AG08395 (cell line): ENCODE measurements at places on chromosomes 1 and 21.

DNA sequence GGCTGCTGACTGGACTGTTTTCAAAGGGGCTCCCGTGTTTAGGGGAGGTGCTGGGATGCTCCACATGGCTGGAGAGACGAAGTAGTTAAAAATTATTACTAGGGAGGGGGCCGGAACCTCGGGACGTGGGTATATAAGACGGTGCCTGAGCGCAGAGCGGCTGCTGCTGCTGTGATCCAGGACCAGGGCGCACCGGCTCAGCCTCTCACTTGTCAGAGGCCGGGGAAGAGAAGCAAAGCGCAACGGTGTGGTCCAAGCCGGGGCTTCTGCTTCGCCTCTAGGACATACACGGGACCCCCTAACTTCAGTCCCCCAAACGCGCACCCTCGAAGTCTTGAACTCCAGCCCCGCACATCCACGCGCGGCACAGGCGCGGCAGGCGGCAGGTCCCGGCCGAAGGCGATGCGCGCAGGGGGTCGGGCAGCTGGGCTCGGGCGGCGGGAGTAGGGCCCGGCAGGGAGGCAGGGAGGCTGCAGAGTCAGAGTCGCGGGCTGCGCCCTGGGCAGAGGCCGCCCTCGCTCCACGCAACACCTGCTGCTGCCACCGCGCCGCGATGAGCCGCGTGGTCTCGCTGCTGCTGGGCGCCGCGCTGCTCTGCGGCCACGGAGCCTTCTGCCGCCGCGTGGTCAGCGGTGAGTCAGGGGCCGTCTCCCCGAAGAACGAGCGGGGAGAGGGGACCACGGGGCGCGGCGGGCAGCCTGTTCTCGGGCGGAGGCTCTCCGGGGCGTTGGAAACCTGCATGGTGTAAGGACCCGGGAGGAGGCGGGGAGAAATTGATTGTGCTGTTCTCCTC is at the start of gene CHODL:
TSS of gene CHODL (plus strand) at position 163 of the 793 bp plus-strand sequence. CDS start at position 554, 391 bp downstream.
- DNase-seq, result no peak

GRCh38 chr1:231972111-231972445 is 345.5 kb downstream of the DISC1 start:
- no peak for DNase-seq

DNA sequence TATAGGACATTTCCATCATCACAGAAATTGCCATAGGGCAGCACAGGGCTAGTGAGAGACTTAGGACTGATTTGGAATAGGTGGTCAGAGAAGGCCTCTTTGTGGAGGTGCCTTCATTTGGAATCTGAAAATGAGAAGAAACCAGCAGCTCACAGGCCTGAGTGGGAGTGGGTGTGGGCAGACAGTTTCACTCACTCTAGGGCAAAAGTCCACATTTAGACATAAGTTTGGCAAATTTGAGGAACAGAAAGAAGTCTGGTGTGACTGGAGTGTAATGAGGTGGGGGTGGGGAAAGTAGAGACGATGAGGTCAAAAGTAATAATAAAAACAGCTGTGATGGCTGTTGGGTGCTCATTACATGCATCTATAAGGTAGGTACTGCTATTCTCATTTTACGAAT is 22.4 kb upstream of the BCAR3 start:
- DNase-seq, result no peak

GRCh38 chr1:230917284-230918135 is 49.2 kb upstream of the C1orf198 start:
- DNase-seq, result peak; percentile 76

GRCh38 chr1:170530972-170531757 is 801 bp upstream of the GORAB start:
- no peak for DNase-seq

- DNase-seq, result no peak
Measured at GRCh38 chr1:198232378-198232777, 75.6 kb downstream of the NEK7 start.

DNA sequence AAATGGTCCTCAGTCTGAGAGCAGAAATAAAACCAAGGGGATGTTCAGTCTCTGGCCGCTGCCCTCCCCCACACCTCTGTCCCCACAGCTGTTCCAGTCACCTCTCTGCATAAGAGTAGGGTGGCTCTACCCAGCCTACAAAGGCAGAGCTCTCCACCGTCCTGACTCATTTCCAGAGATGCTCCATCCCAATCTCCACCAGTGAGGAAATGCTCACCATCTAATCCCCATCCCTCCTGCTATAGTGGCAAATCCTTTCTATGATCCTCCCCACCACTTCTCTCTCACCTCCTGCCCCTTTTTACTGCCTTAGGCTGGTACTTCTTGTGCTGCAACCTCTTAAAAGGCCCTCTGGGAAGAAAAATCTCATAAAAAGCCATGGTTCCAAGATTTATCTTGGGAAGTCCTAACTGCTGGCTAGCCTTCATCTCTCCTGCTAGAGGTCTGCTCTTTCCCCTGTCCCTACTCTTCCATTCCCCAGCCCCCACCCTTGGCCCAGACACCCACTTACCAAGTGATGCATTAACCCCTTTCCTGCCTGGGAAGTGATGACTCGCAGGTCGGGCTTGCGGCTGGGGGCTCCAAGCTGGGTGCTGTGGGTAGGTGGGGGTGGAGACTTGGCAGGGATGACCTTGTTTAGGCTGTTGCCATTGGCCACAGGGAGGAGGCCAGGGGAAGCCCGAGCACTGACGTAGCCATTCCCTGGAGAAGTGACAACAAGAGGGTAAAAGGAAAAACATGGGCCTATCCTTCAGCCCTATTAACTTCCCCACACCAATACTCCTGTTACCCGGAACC is 23.9 kb downstream of the MEF2D start:
- DNase-seq, result peak; percentile 61

DNA sequence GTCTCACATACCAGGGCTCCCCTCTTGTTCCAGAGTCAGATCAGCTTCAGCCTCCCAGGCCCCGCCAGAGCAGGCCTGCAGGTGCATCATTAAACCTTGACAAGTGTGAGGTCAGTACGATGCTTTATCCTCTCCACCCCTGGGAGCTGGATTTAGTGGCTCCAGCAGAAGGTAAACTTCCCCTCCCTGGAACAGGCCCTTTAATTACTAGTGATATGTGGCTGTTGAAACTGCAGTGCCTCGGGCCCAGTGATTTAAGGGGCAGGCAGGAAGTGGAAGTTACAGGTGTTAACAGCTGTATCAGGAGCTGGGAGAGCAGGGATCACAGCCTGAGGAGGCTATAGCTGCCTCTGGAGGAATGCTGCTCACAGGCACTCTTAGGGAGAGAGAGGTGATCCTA is 132.4 kb upstream of the KLHDC7A start:
- no peak for DNase-seq

DNA sequence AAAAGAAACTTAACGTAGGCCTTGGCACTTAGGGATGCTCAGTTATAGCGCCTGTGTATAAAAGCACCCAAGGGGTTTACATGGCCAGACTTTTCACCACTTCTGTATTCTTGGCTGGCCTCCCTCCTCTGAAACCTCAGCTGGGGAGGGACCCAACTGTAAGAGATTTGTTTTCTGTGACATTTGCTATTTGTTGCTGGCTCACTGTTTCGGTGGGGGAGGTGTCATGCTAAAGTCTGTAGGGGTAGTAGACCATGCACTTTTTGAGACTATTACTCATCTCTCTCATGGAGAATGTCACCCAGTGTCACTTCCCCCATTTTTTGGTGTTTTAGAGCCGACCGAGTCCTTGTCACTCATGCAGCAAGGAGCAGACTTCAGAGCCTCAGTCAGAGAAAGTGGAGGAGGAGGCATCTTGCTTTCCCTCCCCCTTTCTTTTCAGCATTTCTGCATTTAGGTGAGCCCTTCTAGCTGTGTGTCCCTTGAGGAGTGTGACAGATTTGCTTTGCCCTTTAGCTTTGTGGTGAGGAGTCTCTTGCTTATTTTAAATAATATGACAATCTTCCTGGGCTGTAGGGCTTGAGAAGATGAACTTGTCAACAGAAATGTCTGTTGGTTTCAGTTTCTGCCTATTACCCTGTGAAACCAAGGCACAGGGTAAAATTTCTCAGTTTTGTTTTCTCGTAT is 160.1 kb downstream of the FASLG start:
- no peak for DNase-seq

- peak; percentile 34 for DNase-seq
Measured at GRCh38 chr1:227901906-227902640, 45.7 kb downstream of the WNT9A start.

GRCh38 chr21:44571844-44572782 is 1.4 kb upstream of the KRTAP10-4 start:
- no peak for DNase-seq

- DNase-seq, result no peak
Measured at GRCh38 chr1:221747839-221748238, 6.0 kb upstream of the DUSP10 start.

- no peak for DNase-seq
Measured at GRCh38 chr21:25818551-25818950, 83.8 kb downstream of the GABPA start.

DNA sequence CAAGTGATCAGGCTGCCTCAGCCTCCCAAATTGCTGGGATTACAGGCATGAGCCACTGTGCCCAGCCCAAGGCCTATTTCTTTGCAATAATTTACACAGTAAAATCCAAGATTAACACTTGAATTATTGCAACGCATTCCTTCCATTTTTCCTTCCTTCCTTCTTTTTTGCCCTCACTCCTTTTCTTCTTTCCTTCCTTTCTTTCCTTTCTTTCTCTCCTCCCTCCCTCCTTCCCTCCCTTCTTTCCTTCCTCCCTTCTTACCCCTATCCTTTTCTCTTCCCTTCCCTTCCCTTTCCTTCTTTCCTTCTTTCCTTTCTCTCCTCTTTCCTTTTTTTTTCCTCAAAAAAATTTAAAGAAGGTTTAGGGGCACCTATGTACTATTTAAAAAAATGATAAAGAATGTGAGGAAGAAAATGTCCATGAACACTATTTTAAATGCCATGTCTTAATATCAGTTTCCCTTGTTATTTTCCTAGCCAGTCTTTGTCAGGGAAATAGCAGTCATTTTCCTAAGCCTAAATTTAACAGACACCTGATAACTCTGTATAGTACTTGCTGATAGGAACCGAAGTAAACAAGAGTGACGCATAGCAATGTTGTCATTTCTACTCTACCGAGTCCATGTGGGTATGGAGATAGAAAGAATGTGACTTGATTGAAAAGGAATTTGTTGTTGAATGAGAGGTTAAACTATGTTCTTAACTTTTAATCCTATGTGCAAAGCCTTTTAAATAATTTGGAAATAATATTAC is 79.8 kb upstream of the HMCN1 start:
- no peak for DNase-seq

- no peak for DNase-seq
Measured at GRCh38 chr1:116699605-116700004, 32.1 kb upstream of the IGSF3 start.

DNA sequence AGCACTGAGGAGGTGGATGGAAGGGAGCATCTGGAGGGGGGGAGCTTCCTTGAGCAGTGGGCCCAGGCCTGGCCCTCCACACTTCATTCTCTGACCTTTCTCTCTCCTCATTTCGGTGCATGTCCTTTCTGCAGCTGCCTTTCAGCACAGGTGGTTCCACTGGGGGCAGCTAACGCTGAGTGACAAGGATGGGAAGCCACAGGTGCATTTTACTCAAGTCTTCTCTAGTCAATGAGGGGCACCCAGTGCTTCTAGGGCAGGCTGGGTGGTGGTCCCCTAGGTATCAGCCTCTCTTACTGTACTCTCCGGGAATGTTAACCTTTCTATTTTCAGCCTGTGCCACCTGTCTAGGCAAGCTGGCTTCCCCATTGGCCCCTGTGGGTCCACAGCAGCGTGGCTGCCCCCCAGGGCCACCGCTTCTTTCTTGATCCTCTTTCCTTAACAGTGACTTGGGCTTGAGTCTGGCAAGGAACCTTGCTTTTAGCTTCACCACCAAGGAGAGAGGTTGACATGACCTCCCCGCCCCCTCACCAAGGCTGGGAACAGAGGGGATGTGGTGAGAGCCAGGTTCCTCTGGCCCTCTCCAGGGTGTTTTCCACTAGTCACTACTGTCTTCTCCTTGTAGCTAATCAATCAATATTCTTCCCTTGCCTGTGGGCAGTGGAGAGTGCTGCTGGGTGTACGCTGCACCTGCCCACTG is 43.2 kb downstream of the YARS1 start:
- no peak for DNase-seq

DNA sequence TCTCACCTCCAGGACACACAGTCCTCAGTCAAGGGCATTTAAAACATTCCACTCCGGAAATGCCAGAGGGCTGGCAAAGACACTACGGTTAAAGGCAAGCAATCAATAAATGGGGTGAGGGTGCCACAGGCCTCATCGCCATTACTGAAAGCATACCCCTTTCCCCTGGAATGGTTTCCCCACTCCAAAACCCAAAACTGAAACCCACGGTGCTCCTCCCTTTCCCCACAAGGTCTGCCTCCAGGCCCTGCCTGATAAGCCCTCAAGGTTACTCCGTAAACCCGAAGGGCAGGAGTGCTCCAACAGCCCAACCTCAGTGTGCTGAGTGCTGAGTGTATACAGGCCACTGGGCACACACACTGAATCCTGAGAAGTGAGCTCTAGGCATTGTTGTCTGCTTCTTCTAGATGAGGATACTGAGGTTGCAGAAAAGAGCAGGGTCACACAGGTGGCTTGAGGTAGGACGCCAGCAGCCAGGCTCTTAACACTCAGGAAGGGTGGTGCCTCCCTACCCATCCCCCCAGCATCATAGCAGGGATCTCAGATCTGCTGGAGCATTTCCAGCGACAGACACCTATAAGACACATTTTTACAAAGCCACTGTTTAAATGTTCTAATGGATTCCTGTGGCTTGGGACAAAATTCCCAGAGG is 29.0 kb downstream of the SSBP3 start:
- DNase-seq, result no peak

DNA sequence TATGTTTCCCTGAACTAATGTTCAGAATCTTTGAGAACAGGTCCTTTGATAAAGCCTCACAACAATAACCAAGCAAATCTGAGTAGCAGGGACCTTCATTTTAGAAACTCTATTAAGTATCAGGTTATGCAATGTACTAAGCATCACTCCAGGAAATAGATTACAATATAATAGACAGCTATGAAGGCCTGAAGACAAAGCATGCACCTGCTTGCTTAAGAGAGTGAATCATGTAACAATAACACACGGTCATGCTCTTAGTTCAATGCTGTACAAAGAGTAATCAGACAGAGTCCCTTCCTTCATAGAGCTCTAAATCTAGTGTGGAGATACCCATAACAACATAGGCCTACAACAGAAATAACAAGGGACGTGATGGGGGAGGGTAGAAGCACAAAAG is 8.1 kb upstream of the CMPK1 start:
- DNase-seq, result no peak

GRCh38 chr1:186139115-186139514 is 235.9 kb downstream of the TPR start:
- no peak for DNase-seq

GRCh38 chr1:16215882-16216753 is 3.7 kb upstream of the ARHGEF19 start:
- DNase-seq, result peak; percentile 50

DNA sequence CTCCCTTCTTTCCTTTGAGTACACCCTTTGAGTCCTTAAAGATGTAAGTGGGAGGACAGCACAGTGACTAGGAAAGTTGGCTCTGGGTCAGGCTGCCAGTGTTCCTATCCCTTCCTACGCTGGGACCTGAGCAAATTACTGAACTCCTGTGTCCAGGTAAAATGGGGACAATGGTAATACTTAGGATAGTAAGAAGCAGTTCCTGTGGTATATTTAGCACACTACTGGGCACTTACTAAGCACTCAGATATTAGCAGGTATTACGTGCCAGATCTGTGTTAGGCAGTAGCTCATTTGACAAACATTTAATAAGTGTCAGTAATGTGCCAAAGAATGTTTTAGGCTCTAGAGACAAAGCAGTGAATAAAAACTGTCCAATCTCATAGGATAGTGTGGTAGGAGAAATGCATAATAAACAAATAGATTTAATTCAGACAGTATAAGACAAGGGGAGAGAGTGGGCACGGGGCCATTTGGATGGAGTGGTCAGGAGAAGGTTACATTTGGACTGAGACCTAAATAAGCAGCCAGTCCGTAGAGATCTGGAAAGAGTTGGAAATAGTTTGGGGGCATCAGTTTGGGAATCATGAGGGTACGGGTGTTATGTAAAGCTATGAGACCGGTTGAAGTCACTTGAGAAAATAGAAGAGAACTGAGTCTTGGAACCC is 26.2 kb upstream of the ZFP69B start:
- DNase-seq, result no peak
